ENCODE measurements at places on chromosomes 4 and X.

DNA sequence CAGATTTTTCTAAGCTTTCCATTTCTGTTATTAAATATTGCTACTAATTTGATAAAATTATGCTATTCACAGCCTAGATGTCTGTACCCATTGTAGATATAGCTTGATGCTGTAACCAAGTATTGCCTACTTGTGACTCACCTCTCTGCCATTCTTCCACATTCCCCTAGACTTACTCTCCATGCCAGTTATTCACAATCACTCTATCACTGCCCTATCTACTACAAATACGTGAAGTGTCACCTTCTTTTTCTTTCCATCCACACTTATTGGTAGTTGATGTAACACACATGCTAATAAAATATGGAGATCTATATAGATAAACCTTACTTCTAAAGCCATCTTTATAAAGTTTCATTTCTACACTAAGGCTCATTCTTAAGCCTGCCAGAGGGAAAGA, 179.4 kb upstream of the PACRGL start:
- DNase-seq: no peak

- no peak for DNase-seq
Measured at GRCh38 chr4:159776961-159777360, 674.1 kb downstream of the RAPGEF2 start.

- DNase-seq: no peak
Measured at GRCh38 chrX:43590150-43590549, 65.9 kb upstream of the MAOA start.

- DNase-seq: no peak
Measured at GRCh38 chr4:80963051-80963450, 67.5 kb upstream of the BMP3 start.

- DNase-seq: peak; percentile 34
Measured at GRCh38 chr4:99943904-99944437, 2.4 kb downstream of the DNAJB14 start.

DNA sequence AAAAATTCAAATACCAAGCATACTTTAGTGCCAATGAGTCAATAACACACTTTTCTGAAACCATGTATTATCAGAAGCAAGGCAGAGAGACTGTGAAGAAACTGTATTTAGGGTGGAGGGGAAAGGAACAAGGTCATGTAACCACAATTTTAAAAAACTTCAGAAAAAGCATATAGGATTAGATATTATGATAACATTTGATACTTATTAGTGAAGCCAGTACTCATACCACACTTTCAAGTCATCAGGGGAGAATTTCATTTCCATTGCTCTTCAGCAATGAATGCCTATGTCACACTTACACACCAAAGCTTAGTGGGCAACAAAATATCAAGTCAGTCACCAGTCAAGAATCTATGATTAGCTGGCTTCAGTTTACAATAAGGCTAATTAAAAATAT, 602.2 kb downstream of the IL15 start:
- no peak for DNase-seq

DNA sequence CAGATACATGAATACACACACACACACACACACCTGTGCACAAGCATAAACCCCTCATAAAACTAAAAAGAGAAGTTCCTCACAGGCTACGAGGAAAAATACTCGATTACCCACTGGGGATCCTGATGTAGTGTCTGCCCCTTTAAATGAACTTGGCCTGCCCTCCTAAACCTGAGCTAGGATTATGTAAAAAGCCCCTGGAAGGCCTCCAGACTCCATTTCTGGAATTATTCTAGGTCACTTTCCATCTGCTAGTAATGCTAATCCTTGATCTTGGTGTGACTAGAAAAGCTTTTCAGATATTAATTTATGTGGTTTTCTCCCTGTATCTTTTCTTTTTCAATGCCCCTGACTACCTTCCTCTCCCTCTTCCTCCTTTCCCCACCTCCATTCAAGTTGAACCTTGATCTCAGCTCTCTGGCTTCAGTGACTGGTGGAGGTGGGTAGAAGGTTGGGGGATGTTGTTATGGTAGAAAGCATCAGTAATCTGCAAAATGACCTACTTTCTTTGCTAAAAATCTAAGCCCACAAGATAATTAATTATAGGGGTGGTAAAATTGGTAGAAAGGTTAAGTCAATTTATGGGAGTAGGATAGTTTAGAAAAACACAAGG, 25.5 kb upstream of the ZNF330 start:
- DNase-seq: no peak

GRCh38 chr4:154018659-154019058, 229.8 kb upstream of the SFRP2 start:
- no peak for DNase-seq

- DNase-seq: no peak
Measured at GRCh38 chr4:147220833-147221232, 260.1 kb upstream of the EDNRA start.

DNA sequence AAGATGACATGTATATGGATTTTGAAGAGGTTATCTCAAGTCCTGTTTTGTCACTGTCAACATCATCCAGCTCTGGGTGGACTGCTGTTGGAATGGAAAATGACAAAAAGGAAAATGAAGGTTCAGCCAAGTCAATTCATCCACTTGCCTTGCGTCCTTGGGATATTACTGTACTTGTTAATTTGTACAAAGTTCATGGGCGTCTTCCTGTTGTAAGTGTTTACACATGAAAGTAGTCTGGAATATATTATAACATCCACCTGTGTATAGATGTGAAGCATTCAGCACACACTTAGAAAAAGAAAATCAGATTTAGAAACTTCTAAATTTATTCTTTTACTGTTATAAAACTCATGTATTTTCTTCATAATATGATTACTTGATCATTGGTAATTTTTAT, 67.2 kb downstream of the BLTP1 start:
- no peak for DNase-seq

DNA sequence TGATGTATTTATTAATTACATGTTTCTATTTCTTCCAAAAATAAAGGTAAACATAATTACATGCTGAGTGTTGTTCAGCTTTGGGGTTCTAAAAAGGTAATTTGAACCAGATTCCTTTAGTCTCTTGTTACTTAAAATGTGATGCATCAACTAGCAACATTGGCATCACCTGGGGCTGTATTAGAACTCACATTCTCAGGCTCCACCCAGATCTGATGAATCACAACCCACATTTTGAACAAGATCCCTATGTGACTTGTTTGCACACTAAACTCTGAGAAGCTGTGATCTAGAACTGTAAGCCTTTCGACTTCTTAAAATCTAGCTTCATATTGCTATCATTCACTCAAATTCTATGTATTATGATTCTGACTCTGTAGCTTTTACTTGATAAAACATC, 23.0 kb upstream of the HS3ST1 start:
- no peak for DNase-seq

DNA sequence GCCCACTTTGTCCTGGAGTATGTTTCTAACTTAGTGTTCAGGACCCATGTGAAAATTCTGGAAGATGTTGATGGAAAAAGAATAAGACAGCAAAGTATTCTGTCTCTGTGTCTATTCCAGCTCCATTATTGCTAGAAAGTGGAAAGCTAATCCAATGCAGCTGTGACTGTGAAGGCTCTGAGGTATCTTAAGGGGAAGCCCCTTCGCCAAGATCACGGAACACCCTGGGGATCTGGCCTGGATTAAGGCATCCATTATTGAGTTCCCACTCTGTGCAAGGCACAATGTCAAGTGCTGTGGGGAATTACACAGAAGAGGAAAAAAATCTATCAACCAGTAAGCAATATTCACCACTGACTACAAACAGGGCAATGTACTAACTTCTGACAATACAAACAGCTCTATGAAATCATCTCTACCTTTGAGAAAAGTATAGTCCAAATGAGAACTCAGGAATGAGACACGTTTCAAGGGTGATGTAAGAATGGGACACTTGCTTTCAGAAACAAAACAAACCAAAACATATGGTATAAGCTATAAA, 222.1 kb downstream of the LDB2 start:
- DNase-seq: no peak

DNA sequence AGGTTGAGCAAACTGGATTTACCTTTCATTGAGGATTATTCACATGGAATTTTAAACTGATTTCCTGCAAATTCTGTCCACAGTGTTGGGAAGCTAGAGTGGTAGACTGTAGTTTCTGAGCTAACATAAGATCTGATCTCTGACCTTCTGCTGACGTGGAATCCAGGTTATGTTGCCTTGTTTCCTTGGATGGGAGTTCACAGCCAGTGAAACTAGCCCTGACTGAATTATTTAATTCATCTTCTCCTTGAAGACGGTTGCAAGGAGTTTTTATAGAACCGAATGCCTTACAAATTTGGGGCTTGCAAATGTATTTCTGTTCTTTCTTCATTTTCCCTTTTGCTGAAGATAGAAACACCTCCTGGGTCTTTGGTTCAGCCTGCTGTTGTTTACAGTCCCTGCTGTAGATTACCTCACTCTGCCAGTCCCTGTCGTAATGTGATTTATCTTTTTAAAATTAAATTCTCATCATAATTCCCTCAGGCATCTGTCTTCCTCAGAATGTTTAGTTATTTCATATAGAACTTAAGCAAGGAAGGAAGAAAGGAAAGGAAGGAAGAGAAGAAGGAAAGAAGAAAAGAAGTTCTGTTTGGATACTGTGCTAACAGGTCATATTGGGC, 113.9 kb downstream of the CEP135 start:
- no peak for DNase-seq

DNA sequence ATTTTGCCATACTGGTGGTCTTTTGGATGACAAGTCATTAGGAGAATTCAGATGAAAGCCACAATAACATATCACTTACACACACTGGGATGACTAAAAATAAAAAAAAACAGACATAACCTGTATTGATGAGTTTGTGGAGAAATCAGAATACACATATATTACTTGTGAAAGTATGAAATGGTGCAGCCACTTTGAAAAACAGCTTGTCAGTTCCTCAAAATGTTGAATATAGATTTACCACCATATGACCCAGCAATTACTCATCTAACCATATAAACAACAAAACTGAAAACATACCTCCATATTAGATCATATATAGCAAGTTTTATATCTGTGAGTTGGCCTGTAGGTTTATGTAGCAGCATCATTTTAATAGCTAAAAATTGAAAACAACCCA, 608.7 kb downstream of the TLL1 start:
- peak; percentile 63 for DNase-seq

DNA sequence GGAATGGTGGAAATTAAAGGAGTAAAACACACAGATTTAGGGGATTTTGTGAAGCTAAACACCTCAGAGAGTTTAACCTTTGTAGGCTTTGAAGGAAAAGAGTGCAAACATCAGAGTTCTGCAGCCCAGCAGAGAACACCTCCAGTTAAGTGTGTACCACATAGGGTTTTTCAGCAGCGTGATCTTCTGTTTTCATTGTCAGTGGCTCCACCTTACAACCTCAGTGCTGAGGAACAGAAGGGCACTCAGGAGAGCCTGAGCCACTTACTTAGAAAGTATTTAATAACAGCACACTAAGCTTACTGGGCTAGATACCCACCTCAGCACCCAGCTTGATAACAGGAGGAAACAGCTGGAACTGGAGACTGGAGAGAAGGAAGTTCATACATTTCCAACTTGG, 2.0 kb upstream of the FBXW7 start:
- DNase-seq: no peak

GRCh38 chr4:64771149-64771548, 361.9 kb upstream of the TECRL start:
- no peak for DNase-seq

DNA sequence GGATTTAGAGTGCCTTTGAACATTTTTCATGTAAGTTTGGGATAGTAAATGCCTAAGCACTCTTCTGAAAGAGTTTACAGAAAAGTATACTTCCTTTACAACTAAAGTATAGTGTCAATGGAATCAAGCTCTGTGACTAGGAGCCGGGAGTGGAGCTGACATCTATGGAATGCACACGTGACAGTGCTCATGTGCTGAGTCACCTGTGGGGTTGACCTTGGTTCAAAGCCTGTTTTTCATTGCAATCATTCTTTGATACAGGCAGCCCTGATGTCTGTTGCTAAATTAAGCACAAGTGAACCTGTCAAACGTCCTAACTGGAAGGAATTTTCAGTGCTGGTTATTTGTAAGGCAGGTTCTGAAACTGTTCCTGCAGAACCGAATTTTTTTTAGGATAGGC, 82.5 kb downstream of the GPAT3 start:
- DNase-seq: no peak

- DNase-seq: no peak
Measured at GRCh38 chr4:57490520-57491255, 380.5 kb upstream of the IGFBP7 start.

DNA sequence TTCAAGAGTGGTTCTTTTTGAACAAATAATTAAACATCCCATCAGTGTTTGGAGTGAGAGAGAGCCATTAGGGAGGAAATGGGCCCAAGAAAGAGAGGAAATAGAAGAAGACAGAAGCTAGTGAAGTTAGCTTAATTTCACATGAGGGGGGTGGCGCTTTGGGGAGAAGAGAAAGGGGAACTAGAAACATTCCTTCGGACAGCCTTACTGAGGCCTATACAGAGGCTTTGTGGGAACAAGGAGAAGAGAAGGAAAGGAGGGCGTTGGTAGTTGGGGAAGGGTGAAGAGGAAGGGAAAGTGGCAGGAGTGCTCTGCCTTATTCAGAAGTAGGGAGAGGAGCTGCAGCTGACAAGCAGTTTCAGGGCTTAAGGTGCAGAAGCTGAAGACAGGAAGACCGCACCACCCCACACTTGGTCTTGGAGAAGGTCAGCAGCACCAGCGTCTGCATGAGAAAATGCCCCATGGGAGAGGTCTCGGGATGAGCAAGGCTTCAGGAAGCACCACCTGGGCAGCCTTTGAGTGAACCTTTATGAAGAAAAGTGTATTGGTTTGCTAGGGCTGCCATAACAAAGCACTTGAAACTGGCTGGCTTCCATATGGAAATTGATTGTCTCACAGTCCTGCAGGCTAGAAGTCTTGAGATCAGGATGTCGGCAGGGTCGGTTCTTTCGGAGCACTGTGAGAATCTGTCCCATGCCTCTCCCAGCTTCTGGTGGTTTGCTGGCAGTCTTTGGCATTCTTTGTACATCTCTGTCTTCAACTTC, 85.1 kb downstream of the KIT start:
- peak; percentile 96 for DNase-seq

- DNase-seq: no peak
Measured at GRCh38 chr4:131978120-131978519, 1171.0 kb upstream of the PCDH10 start.

- DNase-seq: no peak
Measured at GRCh38 chrX:51024106-51024696, 113.7 kb downstream of the BMP15 start.

GRCh38 chr4:6343939-6344408, 74.3 kb downstream of the WFS1 start:
- DNase-seq: no peak

All from MV-4-11 (cell line).